ENCODE measurements at places on chromosomes 7 and 10.

GRCh38 chr7:36986948-36987724, 262.8 kb upstream of the AOAH start:
- peak; percentile 60 for DNase-seq

DNA sequence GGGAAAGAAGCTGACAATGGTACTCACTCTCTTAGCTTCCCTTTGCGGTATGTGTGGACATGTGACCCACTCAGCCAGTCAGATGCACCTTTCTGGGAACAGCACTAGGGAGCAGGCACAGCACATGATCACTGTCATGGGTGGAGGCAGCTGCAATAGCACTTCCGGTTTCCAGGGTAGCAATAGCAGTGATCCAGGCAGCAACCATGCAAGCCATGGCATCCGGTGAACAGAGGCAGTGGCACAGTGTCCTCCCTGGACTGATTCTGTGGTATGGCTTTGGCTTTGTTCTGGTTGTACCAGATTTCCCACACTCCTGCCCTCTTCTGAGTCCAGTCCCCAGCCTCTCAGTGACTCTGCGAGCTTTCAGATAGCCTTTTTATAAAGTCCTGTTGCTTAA, 86.8 kb upstream of the NAMPT start:
- DNase-seq = no peak

GRCh38 chr10:96097865-96098264, 32.2 kb upstream of the ZNF518A start:
- no peak for DNase-seq

DNA sequence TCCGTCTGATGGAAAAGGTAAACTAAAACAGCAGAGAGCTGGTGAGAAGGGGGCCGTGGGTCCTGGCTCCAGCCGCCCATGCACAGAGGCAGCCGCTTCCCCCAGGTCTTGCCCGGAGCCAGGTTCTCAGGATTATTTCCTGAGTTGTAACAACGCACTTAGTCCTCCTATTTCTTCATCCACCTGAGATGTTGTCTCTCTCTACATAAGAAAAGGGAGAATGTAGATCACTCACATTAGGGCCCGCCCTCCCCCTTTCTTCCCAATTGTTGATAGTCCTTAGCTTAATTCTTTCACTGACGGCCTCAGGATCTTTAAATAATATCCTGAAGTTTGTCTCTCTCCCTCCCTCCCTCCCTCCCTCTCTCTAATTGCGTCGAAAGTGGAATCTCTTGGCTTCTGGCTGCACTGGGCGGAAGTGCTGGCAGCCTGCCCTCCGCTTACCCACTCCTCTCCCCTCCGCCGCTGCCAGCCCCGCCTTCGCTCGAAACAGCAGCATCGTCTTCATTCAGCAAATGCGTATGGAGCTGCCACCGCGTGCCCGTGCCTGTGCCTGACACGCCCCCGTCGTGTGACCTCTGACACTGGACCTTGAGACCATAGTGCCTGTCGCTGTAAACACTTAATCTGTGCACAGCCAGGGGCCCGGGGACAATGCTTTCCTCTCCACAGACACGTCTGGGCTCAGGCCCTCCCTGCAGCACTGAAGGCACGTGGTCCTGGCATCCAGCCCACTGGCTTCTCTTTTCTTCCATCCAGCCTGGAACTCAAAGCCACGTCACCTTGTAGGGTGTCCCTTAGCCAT, 174.5 kb upstream of the PPP2R2D start:
- DNase-seq = no peak

- no peak for DNase-seq
Observed at GRCh38 chr10:73517166-73517888, 21.5 kb upstream of the PPP3CB start.

DNA sequence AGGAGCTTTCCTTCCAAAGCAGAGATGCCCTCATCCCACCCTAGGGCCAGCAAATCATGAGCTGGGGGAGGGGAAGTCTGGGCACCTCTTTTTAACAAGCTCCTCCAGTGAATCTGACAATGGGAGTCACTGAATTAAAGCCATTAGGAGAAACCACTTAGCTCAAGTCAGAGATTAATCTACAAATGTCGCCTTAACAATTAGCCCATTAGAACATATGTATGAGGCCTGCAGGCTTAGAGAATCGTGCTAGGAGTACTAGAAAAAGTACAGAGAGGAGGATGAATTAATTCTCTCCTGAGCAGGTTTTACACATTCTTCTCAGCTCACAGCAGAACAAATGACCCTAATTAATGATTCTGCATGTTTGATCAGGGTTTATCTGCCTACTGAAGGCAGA, 381.3 kb downstream of the KCNMA1 start:
- DNase-seq = no peak

Data from hematopoietic multipotent progenitor cell treated with erythropoietin and hydrocortisone succinate and interleukin-3 and kit ligand, for 8 days (in vitro differentiated cells).